ENCODE measurements at places on chromosomes 7 and 10.

- DNase-seq = no peak
Measured at GRCh38 chr10:75335983-75336382, 65.6 kb downstream of the ZNF503 start.

- no peak for DNase-seq
Measured at GRCh38 chr7:15556339-15557105, 5.3 kb downstream of the AGMO start.

DNA sequence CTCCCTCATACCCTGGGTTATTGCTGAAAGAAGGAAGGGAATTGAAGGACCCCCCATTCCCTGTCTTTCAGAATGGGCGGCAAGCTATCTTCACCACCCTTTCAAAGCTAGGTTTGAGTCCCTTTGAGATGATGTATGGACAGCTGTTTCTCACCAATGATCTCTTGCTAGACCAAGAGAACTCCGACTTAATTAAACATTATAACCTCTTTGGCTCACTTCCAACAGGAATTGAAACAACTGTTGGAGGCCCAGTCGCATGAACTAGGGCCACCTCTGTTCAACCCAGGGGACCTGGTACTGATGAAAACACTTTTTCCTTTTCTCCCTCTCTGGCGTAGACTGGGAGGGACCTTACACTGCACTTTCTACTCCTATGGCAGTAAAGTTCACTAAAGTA is 110.6 kb downstream of the ITGB8 start:
- no peak for DNase-seq

DNA sequence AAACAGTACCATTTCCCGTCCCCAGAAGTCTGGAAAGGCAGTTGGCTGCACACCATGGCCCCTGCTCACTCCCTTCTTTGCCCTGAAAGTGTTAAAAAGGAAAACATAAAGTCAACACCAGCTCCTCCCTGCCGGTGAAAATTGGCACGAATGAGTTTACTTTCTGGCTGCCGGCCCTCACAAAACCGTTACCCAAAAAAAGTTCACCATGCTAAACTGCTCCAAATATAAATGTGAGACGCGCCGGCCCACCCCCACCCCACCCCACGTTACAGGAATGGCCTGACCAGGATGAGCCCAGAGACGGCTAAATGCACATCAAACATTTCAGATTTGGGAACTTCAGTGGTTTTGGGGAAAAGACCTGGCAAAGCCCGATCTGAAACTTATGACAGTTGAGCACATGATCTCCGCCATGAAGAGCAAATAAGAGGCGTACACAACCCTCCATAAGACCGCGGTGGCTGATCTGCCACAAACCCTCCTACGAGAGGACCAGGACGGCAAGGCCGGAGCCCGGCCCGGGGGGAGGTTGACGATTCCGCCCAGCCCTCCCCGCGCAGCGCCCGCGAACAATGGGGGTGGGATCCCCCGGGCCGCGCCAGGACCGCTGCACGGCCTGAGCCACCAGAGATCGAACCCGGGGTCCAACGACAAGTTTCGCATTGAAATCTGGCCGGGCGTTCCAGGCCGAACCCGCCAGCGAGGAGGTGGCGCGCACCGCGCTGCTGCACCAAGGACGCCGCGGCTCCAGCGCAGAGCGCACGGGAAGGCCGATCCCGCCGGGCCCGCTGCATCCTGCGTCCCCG is 952 bp downstream of the DIP2C start:
- DNase-seq = no peak

- no peak for DNase-seq
Measured at GRCh38 chr7:42877862-42878261, 34.0 kb downstream of the C7orf25 start.

DNA sequence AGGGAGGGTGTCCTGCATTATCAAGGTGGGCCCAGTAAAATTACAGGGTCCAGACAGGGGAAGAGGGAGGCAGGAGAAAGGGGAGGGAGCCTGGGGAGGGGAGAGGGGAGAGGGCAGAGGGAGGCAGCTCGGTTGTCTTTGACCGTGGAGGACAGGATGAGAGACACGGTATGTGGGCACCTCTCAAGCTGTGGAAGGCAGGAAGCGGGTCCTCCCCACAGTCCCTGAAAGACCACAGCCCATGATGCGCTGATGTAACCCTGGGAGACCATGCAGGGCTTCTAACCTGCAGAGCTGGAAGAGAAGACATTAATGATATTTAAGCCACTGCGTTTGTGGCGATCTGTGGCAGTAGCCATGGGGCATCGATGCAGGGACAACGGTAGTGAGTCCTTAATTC is 27.2 kb upstream of the MNX1 start:
- DNase-seq = no peak

DNA sequence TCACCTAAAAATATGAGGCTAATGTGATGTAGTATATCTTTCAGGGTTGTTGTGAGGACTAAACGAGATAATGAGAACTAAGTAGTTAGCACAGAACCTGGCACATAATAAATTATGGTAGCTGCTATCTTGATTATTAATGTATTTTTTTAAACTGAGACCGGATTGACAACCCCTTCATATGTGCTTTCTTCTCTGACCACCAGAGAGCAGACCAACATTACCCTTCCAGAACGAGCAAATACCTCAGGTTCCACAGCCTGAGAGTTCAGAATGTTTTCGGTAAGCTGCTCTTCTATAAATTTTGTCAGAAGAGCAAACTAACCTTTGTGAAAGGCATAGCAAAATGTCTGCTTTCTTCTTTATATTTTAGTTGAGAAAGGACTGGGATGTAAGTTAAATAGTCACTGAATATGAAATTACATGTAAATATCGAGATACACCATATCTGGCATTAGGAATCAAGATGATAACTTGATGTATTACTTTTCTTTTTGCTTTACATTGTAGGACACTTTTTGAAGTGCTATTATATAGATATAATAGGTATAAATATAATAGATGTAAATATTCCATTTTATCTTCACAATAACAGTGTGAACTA is 13.6 kb upstream of the BPGM start:
- DNase-seq = peak; percentile 57

DNA sequence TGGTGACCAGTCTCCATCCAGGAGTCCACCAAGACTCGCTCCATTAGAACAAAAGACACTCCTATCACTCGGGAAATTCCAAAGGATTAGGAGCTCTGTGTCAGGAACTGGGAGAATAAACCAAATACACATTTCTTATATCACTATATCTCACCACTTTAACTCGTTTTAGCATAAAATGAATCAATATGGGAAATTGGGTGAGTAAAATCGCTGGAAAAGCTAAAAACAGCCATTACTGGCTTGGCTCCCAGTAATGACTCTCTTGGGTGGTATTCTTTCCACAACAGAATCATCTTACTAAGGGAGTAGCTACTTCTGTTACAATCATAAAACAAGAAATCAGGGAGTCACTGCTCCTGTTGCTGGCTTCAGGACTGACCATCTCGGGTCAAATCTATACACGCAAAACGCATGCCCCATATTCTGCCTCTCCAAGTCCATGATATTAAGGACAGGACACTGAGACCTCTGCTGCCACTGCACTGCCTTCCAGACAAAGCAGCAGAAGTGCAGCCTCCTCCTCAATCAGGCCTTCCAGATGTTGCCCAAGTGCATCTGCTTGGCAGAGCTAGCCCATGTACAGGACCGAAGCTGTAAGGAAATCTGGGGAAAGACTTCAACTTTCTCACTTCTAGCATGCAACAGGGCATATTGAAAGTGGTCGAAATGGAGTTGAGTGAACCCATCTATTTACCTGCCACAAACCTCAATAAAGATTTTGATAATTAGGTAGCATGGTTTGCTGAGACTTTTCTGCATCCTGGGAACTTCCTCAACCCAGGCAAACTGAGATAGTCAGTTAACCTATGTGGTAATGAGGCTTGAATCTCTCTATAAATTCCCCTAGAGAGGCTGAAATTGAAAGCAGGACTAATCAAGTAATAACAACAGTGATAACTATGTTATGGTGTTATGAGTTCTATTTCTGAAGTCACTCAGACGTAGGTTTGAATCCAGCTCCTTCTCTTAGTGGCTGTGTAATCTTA is 14.4 kb upstream of the PANK1 start:
- DNase-seq = no peak

GRCh38 chr10:132710746-132711612 is 75.0 kb downstream of the NKX6-2 start:
- DNase-seq = peak; percentile 38

DNA sequence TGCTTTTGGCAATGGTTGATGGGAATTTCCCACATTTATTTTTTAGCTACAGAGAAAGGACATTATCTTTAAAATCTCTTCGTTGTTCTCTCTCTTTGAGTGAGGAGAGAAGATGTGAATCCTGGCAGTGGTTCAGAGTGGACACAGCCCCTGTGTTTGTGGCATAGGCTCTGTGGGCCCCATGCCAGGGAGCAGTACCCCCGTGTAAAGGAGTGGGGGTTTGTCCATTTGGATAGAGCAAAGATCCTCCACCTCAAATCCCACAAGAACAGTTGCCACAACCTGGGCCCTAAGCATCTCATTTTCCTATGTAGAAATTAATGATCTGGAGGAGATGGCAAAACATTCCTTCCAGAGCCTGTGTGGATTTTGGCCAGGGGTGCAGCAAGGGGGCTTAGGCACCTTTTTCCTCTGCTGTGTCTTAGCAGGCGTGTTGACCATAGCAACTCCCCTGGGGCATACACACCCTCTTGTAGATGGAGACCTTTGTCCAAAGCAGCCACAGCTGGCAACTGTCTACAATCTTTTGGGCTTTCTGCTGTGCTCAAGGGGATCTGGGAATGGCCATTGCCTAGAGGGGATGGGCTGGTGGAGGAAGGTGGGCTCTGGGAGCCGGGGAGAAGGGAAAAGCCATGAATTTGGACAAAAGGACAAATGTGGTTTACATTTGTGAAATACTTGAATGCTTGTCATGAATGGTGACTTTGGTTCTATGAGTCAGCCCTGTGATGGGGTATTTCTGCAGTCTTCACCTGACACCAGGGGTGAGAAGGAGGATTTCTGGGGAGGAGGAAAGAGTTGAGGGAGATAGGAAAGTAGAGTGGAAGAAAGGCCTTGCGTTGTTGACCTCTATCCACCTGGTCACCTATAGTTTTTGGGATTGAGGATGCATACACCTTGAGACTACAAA is 92.0 kb downstream of the TCF7L2 start:
- DNase-seq = no peak

GRCh38 chr7:69643708-69644445 is 45.6 kb downstream of the AUTS2 start:
- peak; percentile 88 for DNase-seq

- no peak for DNase-seq
Measured at GRCh38 chr10:92845921-92846320, 2.4 kb upstream of the EXOC6 start.

- DNase-seq = peak; percentile 30
Measured at GRCh38 chr10:124346831-124347230, 71.9 kb downstream of the OAT start.

DNA sequence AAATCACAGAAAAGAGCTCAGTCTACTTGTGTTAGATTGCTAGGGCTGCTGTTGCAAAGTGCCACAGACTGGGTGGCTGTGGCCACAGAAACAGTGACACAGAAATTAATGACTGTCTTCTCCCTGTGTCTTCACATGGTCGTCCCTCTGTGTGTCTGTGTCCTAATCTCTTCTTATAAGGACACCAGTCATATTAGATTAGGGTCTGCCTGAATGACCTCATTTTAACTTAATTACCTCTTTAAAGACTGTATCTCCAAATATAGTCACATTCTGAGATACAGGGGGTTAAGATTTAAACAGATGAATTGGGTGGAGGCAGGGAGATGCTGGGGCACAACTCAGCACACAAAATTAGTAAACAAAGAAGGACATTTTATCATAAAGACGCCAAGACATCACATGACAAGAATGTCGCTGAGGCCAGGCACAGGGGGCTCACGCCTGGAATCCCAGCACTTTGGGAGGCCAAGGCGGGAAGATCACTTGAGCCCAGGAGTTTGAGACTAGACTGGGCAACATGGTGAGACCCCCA is 23.3 kb upstream of the PARD3 start:
- DNase-seq = no peak

GRCh38 chr10:117537904-117538524 is 4.5 kb upstream of the EMX2 start:
- no peak for DNase-seq

GRCh38 chr10:4427532-4427931 is 398.5 kb upstream of the AKR1E2 start:
- no peak for DNase-seq

GRCh38 chr10:93413252-93413689 is 68.9 kb downstream of the MYOF start:
- DNase-seq = no peak

DNA sequence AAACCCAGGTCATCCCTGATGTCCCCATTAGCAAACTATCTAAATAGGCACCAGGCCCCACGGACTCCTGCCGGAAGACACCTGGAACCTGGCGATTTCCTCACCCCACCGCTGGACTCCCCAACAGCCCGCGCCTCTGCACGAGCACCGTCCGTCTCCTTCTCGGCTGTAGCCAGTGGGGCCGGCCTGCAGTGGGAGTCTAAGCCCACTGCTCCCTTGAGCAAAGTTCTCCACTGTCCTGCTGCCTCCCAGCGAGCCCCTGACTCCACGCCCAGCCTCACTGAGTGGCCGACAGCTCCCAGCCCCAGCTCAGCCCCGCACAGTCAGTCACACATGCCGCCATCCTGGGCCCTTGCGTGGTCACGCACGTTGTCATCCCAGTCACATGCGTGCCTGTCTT is 211.3 kb upstream of the PPP2R2D start:
- DNase-seq = no peak

GRCh38 chr10:86197166-86197790 is 169.3 kb downstream of the GRID1 start:
- DNase-seq = peak; percentile 35

- DNase-seq = no peak
Measured at GRCh38 chr7:131331806-131332205, 4.1 kb downstream of the MKLN1 start.

DNA sequence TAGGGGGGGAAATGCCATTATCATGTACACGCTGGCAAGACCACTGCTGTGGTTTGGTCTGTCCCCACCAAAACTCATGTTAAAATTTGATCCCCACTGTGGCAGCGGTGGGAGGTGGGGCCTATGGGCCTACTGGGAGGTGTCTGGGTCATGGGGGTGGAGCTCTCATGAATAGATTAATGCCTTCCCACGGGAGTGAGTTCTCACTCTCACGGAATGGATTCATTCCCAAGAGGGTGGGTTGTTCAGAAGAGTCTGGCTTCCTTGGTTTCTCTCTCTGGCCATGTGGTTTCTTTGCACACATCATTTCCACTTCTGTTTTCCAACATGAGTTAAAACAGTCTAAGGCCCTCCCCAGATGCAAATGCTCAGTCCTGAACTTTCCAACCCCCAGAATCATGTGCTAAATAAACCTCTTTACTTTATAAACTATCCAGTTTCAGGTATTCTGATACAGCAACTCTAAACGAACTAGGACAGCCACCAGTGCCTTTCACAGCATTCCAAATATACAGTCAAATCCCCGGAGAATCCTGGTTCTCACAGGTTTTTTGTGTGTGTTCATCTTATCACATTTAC is 44.3 kb downstream of the SMURF1 start:
- peak; percentile 59 for DNase-seq

DNA sequence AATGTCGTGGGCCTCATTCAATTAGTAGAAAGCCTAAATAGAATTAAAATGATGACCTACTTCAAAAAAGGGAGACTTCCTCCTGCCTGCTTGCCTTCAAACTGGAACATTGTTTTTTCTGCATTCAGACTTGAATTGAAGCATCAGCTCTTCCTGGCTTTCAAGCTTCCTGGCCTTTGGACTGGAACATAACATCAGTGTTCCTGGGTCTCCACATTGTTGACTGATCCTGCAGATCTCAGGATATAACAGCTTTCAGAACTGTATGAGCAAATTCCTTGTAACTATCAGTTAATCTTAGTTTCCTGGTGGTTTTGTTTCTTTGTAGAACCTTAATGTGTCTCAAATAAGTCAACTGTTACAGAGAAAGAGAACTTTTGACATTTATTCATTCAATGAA is 18.6 kb downstream of the MAGI2 start:
- no peak for DNase-seq

GRCh38 chr10:66811211-66811610 is 114.6 kb upstream of the LRRTM3 start:
- no peak for DNase-seq
